ENCODE measurements at places on chromosomes 3 and 15. TPM values are rescaled to one million over a fixed set of nuclear protein-coding genes. Genes with fewer than 3 reads are reported as not detected.

DNA sequence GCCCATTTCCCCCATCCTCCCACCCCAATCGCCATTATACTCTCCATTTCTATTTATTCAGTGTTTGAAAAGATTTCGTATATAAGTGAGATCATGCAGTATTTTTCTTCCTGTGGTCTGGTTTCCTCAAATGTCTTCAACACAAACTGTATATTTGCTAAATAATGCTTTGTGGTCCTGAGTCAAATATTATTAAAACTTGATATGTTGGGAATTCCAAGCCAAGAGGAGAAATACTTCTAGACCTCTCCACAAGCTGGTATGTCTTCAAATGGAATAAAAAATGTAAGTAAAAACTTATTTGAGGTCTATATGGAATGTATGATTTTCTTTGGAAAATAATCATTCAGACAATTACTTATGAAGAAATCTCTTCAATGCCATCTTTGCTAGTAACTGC is 122.5 kb upstream of the TSC22D2 start:
- no peaks in the 10 kb centered on the region for H3K4me1 ChIP-seq
- DNase-seq = no peak
- no peak overlapping the region for H3K27ac ChIP-seq
- no peaks in the 10 kb centered on the region for H3K36me3 ChIP-seq

DNA sequence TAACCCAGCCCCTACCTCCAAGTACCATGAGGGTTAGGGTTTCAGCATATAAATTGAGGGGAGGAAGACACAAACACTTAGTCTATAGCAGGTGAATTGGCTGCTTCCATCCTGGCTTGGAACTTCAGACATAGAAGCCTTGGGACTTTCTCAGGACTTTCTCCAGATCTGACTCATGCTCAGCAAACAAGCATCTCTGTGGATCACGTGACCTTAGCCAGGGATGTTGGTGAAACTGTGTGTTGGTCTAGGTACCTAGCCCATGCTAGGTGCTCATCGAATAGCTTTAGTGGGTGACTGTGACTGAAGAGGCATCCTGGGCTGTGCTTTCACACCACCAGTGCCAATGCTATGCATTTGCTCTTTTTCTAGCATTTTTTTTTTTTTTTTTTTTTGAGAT is 58.9 kb downstream of the CD47 start:
- no peak overlapping the region for H3K4me3 ChIP-seq
- no peaks in the 10 kb centered on the region for H3K36me3 ChIP-seq
- no peaks in the 10 kb centered on the region for H3K4me1 ChIP-seq
- no peak overlapping the region for H3K27ac ChIP-seq
- DNase-seq = no peak

DNA sequence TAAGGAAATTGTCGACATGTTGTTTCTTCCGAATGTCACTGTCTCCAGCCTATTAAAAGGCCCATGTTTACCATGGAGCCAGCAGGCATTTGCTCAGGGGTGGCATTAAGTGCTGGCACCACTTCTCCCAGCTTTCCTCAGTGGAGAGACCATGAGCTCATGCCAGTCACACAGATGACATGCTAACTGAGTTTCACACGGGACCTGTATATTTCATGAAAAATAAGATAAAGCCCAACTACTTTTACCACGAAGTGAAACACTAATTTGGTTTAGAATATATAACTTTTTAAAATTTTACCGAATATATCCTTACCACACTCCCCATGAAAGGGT is 93.4 kb downstream of the ETFA start:
- no peaks in the 10 kb centered on the region for H3K27me3 ChIP-seq
- no peaks in the 10 kb centered on the region for H3K4me1 ChIP-seq
- H3K27ac ChIP-seq = no peak overlapping the region

DNA sequence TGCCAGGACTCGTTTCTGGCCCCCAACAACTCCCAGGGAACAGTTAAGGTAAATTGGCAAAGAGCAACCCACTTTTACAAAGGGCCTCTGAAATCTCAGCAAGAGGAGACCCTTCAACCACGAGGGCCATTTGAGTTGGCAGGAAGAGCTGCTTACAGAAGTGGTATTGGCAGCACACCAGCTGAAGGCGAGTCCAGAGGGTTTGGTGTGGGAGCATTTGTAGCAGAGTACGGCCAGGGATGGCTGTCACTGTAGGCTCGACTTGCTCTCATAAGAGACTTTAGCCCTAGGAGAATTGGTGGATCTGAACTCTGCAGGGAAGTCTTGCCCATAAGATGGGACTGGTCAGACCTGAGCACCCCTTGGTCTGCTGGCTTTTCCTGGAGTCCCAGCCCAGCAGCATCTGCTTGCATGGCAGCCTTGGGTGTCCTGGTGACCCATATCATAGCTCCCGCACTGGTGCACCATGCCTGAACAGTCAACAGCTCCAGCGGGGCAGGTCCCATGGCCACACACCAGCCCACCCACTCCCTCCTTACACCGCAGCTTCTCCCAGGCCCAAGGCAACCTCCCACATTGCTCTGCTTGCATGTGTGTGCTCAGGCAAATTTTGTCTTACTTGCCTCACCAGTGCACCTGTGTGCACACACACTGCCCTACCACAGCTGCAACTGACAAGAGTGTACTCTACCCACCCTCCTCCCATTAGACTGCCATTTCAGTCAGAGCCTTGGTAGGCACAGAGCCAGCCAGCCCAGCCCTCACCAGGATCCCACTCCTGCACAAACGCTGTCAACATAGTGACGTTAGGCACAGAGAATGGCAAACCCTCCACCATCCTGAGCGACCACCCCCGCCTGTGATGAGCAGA is 861.6 kb upstream of the DPPA4 start:
- no peak overlapping the region for H3K4me3 ChIP-seq
- H3K36me3 ChIP-seq = no peaks in the 10 kb centered on the region
- no peaks in the 10 kb centered on the region for H3K4me1 ChIP-seq
- H3K27me3 ChIP-seq = no peaks in the 10 kb centered on the region
- DNase-seq = peak; percentile 64

- H3K27ac ChIP-seq = no peak overlapping the region
- peaks cover 10% of the 10 kb centered on the region for H3K4me1 ChIP-seq
- H3K4me3 ChIP-seq = no peak overlapping the region
- no peaks in the 10 kb centered on the region for H3K27me3 ChIP-seq
- DNase-seq = no peak
Observed at GRCh38 chr15:90539789-90540188, 10.1 kb downstream of the CRTC3 start.

DNA sequence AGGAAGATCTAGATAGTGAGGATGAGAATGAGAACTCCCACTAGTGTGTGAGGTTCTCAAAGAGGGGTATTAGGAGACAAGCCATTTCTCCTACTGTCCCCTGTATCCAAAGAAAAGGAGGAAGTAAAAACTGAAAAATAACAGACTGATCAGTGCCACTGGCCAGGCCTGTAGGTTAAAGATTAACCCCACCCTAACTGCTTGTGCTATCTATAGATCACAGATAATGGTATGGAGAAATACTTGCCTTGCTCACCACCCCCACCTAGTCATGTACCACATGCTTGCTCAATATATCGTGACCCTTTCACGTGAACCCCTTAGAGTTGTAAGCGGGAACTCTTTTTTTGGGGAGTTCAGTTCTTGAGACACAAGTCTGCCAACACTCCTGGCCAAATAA is 519.7 kb upstream of the FRG2C start:
- H3K27ac ChIP-seq = no peak overlapping the region
- no peaks in the 10 kb centered on the region for H3K36me3 ChIP-seq
- no peaks in the 10 kb centered on the region for H3K27me3 ChIP-seq
- no peak overlapping the region for H3K4me3 ChIP-seq
- no peaks in the 10 kb centered on the region for H3K4me1 ChIP-seq

- no peak overlapping the region for H3K27ac ChIP-seq
- no peaks in the 10 kb centered on the region for H3K36me3 ChIP-seq
- no peaks in the 10 kb centered on the region for H3K27me3 ChIP-seq
- H3K4me3 ChIP-seq = no peak overlapping the region
- peaks cover 5% of the 10 kb centered on the region for H3K4me1 ChIP-seq
- peak; percentile 65 for DNase-seq
Observed at GRCh38 chr3:195035345-195036202, 235.4 kb downstream of the XXYLT1 start.

DNA sequence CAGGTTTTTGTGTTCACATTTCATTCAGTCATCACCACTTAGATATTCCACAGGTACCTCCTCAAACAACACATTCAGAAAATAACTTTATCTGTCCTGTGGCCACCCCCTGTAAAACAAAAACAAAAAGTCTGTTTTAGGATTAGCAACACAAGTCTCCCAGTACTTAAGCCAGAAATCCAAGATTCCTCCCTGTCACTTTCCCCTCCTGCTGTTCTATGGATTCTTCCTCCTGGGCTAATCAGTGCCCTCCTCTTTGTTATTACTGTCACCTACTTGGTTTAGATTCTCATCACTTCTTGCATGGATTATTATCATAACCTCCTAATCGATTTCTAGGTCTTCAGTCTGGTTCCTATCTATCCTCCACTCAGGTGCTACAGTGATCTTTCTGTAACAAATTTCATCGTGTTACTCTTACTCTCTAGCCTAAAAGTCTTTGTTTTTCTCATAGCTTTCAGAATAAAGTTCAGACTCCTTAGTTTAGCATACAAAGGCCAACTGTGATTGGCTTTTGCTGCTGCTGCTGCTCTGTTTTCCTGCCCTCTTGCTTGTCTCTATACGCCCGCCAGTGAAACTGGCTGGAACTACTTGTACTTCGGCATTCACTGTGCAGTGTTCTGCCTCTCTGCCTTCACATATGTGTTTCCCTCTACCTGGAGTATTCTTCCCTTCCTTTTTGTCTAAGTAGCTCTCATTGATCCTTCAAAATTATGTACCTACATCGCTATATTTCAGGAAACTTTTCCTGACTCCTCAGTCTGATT is 32.2 kb downstream of the PPP2R3A start:
- DNase-seq = no peak
- no peaks in the 10 kb centered on the region for H3K36me3 ChIP-seq
- H3K4me3 ChIP-seq = no peak overlapping the region
- no peaks in the 10 kb centered on the region for H3K27me3 ChIP-seq
- no peak overlapping the region for H3K27ac ChIP-seq

GRCh38 chr3:184259878-184260723 is 1.3 kb downstream of the CAMK2N2 start:
- H3K4me1 ChIP-seq = peaks cover 23% of the 10 kb centered on the region
- H3K4me3 ChIP-seq = peak overlapping the region; percentile 48
- no peak overlapping the region for H3K27ac ChIP-seq
- no peak for DNase-seq

GRCh38 chr15:81323559-81323943 is 390 bp downstream of the STARD5 start:
- peak overlapping the region; percentile 65 for H3K27ac ChIP-seq
- H3K4me3 ChIP-seq = peak overlapping the region; percentile 89
- peaks cover 18% of the 10 kb centered on the region for H3K4me1 ChIP-seq
- H3K36me3 ChIP-seq = peaks cover 15% of the 10 kb centered on the region
- H3K27me3 ChIP-seq = no peaks in the 10 kb centered on the region

- no peaks in the 10 kb centered on the region for H3K4me1 ChIP-seq
- no peaks in the 10 kb centered on the region for H3K27me3 ChIP-seq
- H3K27ac ChIP-seq = no peak overlapping the region
- H3K4me3 ChIP-seq = no peak overlapping the region
- no peak for DNase-seq
- no peaks in the 10 kb centered on the region for H3K36me3 ChIP-seq
Observed at GRCh38 chr15:74528876-74529275, 12.1 kb upstream of the ARID3B start.

GRCh38 chr3:155102329-155102728 is 22.2 kb downstream of the MME start:
- H3K27ac ChIP-seq = no peak overlapping the region
- no peak for DNase-seq
- no peaks in the 10 kb centered on the region for H3K4me1 ChIP-seq
- no peaks in the 10 kb centered on the region for H3K27me3 ChIP-seq

DNA sequence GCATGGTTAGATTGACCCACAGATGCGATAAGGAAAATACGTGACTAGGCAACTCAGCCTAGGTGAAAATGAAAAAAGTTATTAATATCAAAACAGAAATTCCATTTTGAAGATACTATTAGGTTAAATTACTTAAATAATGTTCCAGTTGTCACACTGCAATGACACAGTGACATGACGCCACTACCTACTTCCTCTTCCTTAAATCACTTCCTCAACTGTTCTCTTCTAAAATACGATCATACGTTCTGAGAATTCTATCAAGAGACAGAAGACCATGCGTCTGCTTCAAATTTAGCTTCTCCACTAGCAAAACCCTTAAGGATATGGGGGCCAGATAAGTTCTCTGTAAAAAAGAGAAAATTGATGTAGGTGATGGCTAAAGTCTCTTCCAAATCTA is 18.2 kb downstream of the CMTM6 start:
- peaks cover 48% of the 10 kb centered on the region for H3K36me3 ChIP-seq
- no peak overlapping the region for H3K4me3 ChIP-seq
- no peaks in the 10 kb centered on the region for H3K27me3 ChIP-seq
- H3K27ac ChIP-seq = peak overlapping the region; percentile 39

- no peaks in the 10 kb centered on the region for H3K27me3 ChIP-seq
- no peak overlapping the region for H3K27ac ChIP-seq
- no peak overlapping the region for H3K4me3 ChIP-seq
- H3K36me3 ChIP-seq = no peaks in the 10 kb centered on the region
- no peaks in the 10 kb centered on the region for H3K4me1 ChIP-seq
Observed at GRCh38 chr3:62774221-62774620, 101.0 kb downstream of the CADPS start.

DNA sequence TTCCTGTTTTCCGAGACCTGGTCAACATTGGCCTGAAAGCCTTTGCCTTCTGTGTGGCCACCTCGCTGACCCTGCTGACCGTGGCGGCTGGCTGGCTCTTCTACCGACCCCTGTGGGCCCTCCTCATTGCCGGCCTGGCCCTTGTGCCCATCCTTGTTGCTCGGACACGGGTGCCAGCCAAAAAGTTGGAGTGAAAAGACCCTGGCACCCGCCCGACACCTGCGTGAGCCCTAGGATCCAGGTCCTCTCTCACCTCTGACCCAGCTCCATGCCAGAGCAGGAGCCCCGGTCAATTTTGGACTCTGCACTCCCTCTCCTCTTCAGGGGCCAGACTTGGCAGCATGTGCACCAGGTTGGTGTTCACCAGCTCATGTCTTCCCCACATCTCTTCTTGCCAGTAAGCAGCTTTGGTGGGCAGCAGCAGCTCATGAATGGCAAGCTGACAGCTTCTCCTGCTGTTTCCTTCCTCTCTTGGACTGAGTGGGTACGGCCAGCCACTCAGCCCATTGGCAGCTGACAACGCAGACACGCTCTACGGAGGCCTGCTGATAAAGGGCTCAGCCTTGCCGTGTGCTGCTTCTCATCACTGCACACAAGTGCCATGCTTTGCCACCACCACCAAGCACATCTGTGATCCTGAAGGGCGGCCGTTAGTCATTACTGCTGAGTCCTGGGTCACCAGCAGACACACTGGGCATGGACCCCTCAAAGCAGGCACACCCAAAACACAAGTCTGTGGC is 16.9 kb downstream of the TMEM43 start:
- no peak for DNase-seq
- peaks cover 55% of the 10 kb centered on the region for H3K4me1 ChIP-seq
- H3K27me3 ChIP-seq = no peaks in the 10 kb centered on the region
- no peak overlapping the region for H3K4me3 ChIP-seq

GRCh38 chr3:56857178-56857577 is 55.4 kb upstream of the ARHGEF3 start:
- DNase-seq = no peak
- H3K27ac ChIP-seq = no peak overlapping the region
- H3K4me3 ChIP-seq = no peak overlapping the region
- H3K27me3 ChIP-seq = no peaks in the 10 kb centered on the region
- H3K36me3 ChIP-seq = no peaks in the 10 kb centered on the region

The GNAT1 gene
- total RNA-seq = not detected

The ZKSCAN7 gene
- 3.6 TPM for total RNA-seq

The GADL1 gene
- not detected for total RNA-seq

The GRK7 gene
- total RNA-seq = 0.12 TPM

The REC114 gene
- total RNA-seq = not detected

The PTH1R gene
- total RNA-seq = 14.9 TPM

The GOLGA6D gene
- total RNA-seq = not detected

The DUOX1 gene
- 327 TPM for total RNA-seq

Measured in upper lobe of right lung (tissue), 1 donor.